ENCODE measurements at places on chromosomes 1 and 21.
A peak's percentile ranks its signal among the peaks of the same experiment; 100 is the strongest.

DNA sequence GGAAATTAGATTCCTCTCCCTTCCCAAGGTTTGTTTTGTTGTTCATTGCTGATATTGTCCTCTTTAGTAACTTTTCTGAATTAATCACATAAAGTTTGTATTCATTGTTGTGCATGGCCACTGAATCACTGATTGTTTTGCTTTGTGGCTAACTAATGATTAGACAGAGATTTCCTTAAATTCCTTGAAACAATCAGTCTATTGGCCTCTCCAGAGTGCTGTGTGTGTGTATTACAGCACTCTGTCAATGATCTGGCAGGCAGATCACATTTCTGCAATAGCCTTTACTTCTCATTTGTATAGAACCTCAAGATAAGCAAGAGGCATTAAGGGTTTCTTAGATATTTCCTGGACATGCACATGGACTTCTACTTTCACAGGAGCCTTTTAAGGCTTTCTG, 78.6 kb downstream of the DUSP10 start:
- DNase-seq = no peak

- no peak for DNase-seq
Measured at GRCh38 chr1:179770887-179771502, 27.9 kb downstream of the FAM163A start.

DNA sequence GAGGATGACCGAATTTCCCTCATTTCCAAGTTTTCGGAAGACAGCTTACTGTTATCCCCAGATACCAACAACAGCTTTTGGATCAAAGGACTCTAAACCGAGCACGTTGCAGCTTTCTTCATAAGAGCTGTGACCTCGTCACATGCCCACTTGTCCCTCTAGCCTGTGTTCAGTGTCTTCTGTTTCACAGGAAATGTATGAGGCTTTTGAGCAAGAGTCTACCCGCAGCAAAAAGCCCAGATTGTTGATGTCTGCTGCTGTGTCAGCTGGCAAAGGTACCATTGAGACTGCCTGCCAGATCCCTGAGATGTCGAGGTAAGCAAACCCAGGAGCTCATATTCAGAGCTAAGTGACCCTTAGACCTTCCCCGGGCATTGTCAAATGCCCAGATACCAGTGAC, 24.1 kb downstream of the CHI3L2 start:
- DNase-seq = no peak

DNA sequence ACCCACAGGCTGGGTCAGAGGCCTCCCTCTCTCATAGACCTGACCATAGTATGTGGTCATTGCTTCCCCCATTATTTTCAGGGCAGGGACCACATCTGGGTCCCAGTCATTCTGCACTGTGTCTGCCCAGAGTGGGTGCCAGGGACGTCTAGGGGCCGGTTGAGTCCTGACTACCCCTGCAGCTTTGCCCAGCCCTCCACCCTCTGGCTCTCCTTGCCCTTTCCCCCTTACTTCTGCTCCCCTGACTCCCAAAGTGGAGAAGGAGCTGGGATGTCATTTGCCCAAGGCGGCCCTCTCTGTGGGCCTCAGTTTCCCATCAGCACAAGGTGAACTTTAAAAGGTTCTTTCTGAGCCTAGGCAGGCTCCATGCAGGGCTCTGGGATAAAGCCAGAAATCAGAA, 4.3 kb upstream of the TTC22 start:
- no peak for DNase-seq

DNA sequence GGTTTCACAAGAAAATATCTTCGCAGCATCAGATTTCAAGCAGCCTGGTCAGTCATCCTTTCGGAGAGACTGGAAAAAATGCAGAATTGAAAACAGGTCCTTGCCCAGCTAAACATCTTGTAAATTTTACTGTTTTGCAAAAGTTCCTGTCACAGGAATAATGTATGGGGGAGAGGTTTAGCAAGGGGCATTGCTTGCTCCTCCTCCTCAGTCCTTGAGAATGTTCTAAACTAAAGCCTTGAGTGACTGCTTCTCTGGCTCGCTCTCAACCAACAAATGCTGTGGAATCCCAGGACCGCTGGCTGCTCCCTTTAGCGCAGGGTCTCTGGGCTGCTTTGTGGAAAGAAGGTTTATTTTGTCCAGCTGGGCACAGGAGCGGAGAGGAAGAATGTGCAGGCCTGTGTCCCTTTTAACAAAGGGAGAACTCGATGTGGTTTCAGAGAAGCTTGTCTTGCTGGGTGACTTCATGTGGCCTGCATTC, 33.6 kb upstream of the FHAD1 start:
- no peak for DNase-seq

DNA sequence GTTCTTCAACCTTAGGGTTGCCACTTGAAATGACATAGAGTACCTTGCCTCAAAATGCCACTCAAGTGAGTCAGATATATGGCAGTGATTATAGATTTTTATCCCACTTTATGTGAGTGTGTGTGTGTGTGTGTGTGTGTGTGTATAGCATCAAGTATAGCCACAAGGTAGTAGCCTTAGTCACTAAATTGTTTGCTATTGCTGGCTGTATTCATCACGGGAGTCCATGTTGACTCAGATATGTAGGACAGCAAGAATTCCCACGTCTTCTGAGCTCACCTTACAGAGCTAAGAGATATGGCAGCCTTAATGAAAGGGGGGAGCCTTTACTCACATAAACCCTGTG, 9.3 kb downstream of the ETS2 start:
- peak; percentile 50 for DNase-seq

- DNase-seq = no peak
Measured at GRCh38 chr1:73576083-73576482, 621.9 kb downstream of the LRRIQ3 start.

GRCh38 chr1:206823727-206824126, 41.7 kb upstream of the IL20 start:
- no peak for DNase-seq

DNA sequence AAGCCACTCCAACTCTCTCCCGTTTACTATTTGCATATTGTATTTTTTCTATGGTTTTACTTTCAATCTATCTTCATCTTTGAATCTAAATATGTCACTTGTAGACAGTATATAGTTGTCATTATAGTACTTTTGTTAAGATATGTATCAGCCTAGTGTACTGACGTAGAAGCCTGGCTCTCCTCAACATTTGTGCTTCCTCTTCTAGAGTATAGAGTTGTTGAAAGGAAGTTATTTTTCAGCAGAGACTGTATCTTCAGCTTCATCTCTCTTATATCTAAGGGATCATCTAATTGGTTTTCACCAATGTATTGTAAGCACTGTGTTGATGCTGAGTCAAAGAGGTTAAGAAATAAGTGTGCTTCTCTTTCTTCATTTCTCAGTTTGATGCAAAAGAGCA, 192.8 kb downstream of the LMO4 start:
- DNase-seq = no peak

- no peak for DNase-seq
Measured at GRCh38 chr1:100539836-100540536, 2.0 kb downstream of the GPR88 start.

DNA sequence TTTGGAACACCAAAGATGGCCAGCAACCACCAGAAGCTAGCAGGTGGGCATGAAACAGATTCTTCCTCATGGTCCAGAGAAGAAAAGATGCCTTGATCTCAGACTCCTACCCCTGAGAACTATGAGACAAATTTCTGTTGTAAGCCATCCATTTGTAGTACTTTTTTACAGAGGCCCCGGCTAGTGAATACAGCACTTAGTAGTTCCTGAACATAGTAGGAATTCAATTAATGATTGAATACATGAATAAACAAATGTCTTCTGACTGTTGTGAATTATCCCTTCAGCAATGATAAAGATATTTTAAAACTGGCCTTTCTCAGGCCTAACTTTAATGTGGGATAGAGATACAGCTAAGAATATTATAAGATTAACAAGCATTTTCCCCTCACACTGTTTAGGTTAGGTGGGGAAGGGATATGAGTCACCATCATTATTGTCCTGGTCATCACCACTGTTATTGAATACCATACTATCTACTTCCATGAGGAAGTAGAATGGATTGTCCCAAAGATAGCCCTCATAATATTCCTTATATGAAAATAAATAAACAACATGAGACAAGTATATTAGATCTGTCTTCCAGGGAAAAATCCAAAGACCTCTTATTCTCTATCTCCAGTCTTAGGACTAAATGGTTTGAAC, 51.4 kb downstream of the ADCY10 start:
- no peak for DNase-seq

DNA sequence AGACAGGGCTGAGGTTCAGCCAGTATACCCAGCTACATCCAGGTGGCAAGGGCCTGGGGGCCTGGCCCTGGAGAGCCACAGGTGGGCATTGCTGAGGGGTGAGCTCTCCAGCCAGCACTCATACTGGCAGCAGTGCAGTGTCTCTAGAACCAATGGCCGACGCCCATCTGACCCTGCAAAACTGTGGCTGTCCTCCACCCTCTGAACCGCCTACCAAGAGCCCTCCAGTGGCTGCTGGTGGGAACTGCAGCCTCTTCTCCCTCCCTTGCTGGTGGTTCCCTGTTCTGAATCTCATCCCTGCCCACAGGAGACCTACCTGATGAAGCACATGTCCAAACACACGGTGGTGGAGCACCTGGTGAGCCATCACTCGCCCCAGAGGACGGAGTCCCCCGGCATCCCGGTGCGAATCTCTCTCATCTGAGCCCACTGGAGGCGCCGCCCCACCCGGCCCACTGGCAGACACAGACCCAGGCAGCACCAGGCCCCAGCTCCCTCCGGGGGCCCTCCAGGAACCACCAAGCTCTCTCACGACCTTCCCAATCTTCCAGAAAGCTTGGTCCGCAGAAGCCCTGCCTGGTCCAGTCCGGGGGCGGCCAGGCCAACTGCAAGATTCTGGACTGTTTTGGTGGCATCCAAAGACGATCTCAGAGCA, 22.1 kb downstream of the A3GALT2 start:
- DNase-seq = peak; percentile 81

GRCh38 chr1:164926107-164926506, 367.1 kb downstream of the PBX1 start:
- DNase-seq = no peak

GRCh38 chr1:84141182-84142003, 2.7 kb upstream of the PRKACB start:
- no peak for DNase-seq

GRCh38 chr1:21468599-21468998, 28.7 kb downstream of the NBPF3 start:
- DNase-seq = no peak

DNA sequence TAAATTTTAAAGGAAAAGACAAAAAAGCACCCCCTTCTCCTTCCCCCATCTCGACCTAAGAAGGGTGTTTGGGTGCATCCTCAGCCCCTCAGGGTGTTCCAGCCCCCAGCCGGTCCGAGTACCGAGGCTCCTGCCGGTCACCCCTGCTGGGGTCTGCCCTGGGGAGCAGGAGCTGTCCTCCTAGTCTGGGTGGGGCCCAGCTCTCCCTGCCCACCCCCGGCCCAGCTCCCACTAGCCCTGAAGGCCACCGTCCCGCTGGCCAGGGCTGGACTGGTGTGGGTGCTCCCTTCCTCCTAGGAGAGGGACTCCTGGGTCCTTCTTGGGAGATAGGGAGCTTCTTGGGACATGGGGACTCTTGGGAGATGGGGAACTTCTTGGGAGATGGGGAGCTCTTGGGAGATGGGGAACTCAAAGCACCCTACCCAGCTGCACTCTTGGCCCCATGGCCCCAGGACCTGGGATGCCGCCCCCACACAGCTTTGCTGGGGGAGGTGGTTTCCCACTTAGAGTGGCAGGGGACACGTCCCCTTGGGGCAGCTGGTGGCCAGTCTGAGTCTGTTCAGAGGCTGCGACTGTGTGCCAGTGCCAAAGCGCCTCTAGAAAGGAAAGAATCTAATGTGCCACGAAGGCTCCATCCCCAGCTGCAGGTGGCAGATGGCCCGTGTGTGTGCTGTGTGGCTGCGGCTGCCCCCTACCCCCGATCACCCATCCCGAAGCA, 44.5 kb downstream of the MORN1 start:
- DNase-seq = no peak

- DNase-seq = no peak
Measured at GRCh38 chr1:30807318-30808066, 49.9 kb upstream of the LAPTM5 start.

DNA sequence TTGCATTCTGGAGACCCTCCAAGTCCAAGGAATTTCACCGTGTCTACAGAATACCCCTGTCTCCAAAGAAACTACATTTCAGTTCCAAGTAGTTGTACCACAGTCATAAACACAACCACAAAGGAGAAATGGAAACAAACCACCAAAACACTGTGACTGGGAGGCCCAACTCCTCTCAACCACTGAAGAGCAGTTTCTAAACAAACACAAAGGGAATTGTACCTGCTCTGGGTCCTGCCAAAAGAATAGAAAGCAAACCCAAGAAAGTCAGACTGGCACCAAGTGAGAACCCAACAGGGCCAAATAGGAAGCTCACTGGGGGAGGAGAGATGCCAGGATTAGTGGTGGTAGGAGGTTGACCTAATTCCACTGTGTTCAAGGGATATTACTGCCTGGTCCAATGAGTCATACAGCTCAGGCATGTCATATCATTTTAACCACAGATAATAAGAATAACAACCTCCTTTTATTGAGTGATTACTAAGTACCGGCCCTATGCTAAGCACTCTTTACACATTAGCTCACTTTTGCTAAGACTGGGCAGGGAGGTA, 123.9 kb upstream of the PPP2R5A start:
- peak; percentile 81 for DNase-seq

DNA sequence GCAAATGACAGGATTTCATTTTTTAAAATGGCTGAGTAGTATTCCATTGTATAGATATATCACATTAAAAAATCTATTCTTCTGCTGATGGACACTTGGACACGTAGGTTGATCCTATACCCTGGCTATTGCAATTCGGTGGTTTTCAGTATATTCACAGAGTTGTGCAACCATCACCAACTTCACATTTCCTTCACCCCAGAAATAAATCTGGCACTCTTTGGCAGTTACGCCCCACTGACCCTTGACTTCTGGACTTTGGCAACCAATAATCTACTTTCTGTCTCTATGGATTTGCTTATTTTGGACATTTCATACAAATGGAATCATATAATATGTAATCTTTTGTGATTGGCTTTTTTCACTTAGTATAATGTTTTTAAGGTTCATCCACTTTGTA, 35.9 kb downstream of the MAP3K7CL start:
- DNase-seq = no peak

DNA sequence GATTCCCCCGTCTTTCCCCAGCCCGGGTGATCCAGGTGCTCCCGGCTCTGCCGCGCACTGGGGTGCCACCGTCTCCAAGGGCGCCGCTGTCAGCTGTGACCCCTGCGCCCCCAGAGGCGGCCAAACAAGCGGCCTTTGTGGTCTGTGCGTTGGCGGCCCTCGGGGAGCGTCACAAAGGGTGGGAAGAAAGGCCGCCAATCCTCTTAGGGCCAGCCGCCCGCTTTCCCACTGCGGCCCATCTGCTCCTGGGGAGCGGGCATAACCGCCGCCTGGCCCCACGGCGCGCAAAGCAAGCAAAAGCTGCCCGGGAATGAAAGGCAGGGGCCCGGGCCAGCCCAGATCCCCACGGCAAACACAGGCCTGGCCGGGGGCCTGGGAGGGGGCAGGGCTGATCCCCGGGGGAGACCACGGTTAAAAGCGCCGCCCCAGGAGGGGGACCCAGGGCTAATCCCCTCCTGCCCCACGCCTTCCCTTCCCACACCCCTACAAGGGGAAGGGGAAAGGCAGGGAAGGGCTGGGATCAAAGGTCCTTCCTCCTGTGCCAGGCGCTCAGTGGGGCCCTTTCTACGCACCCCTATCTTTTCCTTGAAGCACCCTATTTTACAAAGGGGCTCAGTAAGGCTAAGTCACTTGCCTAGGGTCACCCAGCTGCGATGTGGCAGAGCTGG, 24.0 kb downstream of the C1QB start:
- DNase-seq = no peak
